ENCODE measurements at places on chromosomes 6 and 20.

DNA sequence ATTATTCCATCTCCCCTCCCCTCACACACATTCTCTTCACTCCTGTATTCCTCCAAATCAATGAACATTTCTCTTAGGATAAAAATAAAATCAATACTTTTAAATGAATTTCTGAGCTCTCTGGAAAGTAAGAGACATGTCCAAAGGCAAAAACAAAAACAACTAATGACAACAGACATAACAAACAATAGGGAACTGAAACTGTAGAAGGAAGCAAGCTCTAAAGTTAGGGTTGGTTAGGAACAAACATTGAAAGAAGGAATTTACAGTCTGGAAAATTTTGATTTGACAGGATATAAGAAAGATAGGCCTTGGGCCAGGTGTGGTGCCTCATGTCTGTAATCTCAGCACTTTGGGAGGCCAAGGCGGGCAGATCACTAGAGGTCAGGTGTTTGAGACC, 17.5 kb upstream of the MYCT1 start:
- no peak for DNase-seq

GRCh38 chr20:53842301-53843099, 227.9 kb downstream of the BCAS1 start:
- no peak for DNase-seq

DNA sequence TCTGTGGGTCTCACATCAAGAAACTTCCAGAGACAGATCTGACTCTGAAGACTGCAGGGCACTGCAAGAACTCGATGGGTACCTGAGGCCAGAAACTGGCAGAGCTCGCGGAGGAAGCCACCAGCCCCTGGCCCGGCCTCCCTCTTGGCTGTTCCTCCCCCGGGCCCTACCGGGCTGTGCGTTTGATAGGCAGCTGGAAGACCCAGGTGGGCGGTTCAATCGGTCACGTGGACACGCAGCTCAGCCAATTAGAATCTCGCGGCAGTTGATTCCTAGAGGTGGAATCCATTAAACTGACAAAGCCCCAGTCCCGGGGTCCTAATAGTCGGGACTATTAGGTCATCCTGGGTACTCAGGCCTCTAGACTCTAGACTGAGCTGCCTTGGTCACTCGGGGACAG, 154.2 kb upstream of the PROKR2 start:
- no peak for DNase-seq

GRCh38 chr6:43299338-43300293, 1.6 kb downstream of the SLC22A7 start:
- no peak for DNase-seq

- no peak for DNase-seq
These were observed 13.1 kb downstream of the CDK5RAP1 start for GRCh38 chr20:33388268-33388667.

Measured in HTR-8/SVneo (cell line).